Ascending aorta (tissue), 2 donors: ENCODE measurements at places on chromosomes 2 and 18.

- no peak for DNase-seq
These were observed 86.4 kb downstream of the ARL4C start for GRCh38 chr2:234410526-234410925.

DNA sequence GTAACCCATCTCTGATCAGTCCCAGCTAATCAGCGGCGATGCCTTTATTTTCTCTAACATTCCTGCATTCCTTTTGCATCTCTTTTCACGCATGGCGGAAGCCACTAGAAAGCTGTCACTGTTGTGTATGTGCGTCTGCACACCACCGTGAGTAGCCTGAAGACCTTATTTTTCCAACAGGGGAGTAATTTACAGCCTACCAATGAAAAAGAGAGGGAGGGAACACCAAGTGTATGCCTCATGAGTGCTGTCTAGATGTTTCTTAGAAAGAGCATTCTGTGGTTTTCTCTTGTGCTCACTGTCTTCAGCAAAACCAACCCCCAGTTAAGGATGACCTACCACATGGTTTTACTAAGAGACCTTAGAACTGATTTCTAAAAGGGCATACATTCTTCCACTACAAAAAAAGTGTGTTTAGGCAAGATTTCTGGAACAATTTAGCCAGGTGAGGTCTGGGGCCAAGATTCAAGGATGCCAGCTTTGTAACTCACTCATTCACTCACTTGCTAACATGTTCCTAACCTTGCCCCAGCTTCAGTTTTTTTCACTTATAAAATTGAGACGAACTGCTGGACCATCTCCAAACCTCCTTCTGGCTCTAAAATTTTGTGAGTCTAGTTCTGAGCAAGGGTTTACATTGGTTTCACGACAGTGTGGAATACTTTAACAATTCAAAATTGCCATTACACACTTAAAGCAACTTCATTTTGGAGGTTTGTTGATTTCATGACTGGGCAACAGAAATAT is 51.4 kb downstream of the BCL2 start:
- no peak for DNase-seq

DNA sequence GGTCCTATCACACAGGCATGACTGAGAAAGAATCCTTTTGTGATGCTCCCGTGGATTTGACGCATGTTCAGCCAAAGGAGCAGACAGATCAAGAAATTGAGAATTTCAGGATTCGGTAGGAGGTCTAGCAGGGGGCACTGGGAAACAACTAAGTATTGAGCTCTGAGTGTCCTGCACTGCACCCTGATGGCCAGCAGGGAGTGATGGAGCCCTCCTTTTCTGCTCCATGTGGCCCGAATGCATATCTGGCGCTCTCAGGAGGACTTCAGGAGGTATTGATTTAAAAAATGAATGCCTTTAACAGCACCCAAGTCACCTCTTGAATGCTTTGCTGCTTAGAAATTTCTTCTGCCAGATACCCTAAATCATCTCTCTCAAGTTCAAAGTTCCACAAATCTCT is 58.0 kb downstream of the ZNF519 start:
- DNase-seq: no peak

GRCh38 chr18:9221040-9221439 is 84.5 kb downstream of the ANKRD12 start:
- DNase-seq: no peak

DNA sequence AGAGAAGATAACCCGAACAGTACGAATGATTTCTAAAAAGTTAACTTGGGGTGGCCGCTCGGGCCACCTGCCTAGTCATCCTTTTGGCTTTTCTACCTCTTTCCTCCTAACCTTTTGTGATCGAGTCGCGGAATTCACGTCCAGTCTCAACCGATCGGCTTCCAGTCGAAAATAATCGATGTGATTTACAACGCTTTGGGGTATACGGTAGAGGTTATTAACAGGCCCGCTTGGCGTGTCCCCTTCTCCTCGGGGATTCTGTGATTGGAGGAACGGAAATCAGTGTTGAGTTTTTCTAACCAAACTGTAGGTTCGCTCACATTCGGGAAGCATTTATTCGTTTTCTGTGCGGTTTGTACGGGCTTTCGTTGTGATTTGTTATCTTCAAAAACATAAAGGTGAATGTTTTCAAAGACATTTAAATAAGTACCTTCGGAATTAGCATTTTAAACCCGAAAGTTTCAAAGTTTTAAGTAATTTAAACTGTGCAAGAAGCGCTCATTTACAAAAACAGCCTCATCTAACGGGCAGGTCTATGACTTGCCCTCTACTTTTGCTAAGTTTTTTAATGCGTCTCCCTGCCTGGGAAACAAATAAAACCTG is 588 bp upstream of the FOXI3 start:
- DNase-seq: no peak

GRCh38 chr2:8306530-8307351 is 375.1 kb upstream of the ID2 start:
- no peak for DNase-seq

- no peak for DNase-seq
These were observed 1.5 kb downstream of the CACNB4 start for GRCh38 chr2:152097290-152097800.

- no peak for DNase-seq
These were observed 299.6 kb downstream of the NDUFA10 start for GRCh38 chr2:239725551-239725890.

DNA sequence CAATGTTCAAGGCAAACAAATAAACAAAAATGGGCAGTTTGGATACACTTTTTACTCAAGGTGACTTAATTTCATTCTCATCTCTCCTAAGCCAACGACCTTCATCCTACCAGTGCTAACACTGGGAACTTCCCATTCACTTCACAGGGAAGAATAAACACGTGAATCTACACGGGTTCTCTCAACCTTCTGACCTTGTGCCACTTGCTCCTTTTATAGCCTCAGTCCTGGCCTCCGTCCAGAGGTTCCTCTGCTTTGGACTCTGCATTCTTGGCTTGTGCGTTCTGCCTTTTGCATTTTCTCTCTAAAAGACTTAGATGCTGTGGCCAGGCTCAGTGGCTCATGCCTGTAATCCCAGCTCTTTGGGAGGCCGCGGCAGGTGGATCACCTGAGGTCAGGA is 13.8 kb downstream of the ZNF2 start:
- DNase-seq: no peak

- no peak for DNase-seq
These were observed 41.0 kb upstream of the TAF4B start for GRCh38 chr18:26185267-26185666.

DNA sequence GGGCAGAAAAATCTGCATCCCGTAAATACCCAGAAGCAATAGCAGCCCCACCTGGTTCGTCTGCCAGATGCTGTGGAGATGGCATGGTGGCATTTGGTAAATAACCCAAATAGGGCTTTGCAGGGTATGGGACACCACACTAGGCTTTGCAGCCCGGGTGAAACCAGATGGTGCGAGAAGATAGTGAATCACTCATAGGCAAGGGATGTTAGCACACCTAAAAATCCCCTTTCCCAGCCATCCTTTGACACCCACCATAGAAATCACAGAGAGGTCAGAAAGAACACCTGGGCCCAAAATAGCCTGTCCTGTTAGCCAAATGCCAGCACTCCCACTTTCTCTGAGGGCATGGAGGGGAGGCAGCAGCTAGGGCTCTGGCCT is 47.6 kb downstream of the BCL11A start:
- DNase-seq: no peak
